CD4-positive, alpha-beta T cell (primary cell): ENCODE measurements at places on chromosomes 2 and 18. TPM values are rescaled to one million over a fixed set of nuclear protein-coding genes. Genes with fewer than 3 reads are reported as not detected.

DNA sequence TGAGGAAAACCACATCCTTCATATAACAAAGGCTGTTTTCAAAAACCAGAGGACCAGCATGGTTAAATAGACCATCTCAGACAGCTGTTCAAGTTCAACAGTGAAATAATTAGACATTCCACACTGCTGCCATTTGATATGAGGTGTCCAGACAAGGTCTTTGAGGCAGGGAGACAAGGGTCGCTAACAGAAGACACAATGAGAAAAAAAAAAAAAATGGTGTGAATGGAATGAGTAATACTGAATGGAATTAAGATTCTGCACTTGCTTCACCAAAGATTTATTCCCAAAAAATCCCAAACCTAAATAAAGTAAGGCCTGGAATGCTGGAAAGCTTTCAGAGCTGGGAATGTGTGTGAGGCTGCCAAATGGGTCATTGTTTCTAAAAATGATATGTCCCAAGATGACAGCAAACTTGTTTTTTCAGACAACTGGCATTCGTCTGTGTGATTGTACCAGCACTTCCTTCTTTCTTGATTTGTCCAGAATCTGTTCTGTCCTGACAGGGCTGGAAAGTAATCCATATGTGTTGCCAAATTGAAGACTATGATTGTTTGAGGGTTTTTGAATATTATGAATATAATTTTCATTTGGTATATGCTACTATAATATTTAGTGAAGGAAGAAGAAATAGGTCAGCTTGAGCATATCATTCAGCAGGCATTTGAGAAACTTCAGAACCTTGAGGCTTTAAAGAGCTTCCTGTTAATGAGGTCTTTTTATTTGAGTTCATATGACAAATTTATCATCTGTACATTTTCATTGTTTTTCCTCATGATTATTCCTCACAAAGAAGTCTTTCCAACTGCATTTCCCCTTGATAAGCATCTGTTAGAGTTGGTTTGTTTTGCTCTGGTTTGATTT is 85.2 kb upstream of the ITGA4 start:
- peaks cover 17% of the 10 kb centered on the region for H3K4me1 ChIP-seq
- no peak overlapping the region for H3K27ac ChIP-seq
- no peaks in the 10 kb centered on the region for H3K36me3 ChIP-seq
- H3K27me3 ChIP-seq: no peaks in the 10 kb centered on the region
- DNase-seq: no peak

- H3K27me3 ChIP-seq: no peaks in the 10 kb centered on the region
- H3K4me3 ChIP-seq: peak overlapping the region; percentile 77
- peaks cover 46% of the 10 kb centered on the region for H3K4me1 ChIP-seq
- peak overlapping the region; percentile 95 for H3K27ac ChIP-seq
- H3K36me3 ChIP-seq: no peaks in the 10 kb centered on the region
These were observed 583 bp downstream of the NEMP2 start for GRCh38 chr2:190533968-190534309.

DNA sequence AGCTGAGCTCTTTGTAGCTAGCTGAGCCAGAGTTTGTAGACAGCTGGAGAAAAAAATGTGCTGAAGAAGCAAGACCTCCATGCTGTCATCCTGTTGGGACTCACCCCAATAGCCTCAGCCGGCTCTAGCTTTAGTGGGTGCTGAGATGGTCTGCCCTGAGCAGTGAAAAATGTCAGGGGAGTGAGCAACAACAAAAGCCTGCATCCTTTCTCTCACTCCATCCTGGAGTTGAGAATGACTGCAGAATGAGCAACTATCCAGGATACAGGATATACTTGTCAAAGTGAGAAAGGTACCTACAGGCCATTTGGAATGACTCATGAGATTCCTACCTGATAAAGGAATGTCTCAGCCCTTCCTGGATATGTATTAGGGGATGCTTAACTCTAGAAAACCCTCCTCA is 146.1 kb upstream of the DLX2 start:
- H3K4me3 ChIP-seq: no peak overlapping the region
- H3K36me3 ChIP-seq: no peaks in the 10 kb centered on the region
- H3K4me1 ChIP-seq: peaks cover 8% of the 10 kb centered on the region
- H3K27me3 ChIP-seq: peaks cover 2% of the 10 kb centered on the region

GRCh38 chr18:35076135-35076924 is 35.1 kb downstream of the MAPRE2 start:
- no peak overlapping the region for H3K4me3 ChIP-seq
- no peak overlapping the region for H3K27ac ChIP-seq
- peaks cover 24% of the 10 kb centered on the region for H3K36me3 ChIP-seq
- H3K4me1 ChIP-seq: no peaks in the 10 kb centered on the region
- H3K27me3 ChIP-seq: no peaks in the 10 kb centered on the region

- no peak overlapping the region for H3K27ac ChIP-seq
- H3K4me3 ChIP-seq: no peak overlapping the region
- peaks cover 4% of the 10 kb centered on the region for H3K27me3 ChIP-seq
- no peaks in the 10 kb centered on the region for H3K4me1 ChIP-seq
- no peaks in the 10 kb centered on the region for H3K36me3 ChIP-seq
These were observed 77.2 kb upstream of the NDUFV2 start for GRCh38 chr18:9025091-9025838.

- H3K27me3 ChIP-seq: no peaks in the 10 kb centered on the region
- no peaks in the 10 kb centered on the region for H3K36me3 ChIP-seq
- no peak overlapping the region for H3K27ac ChIP-seq
- H3K4me1 ChIP-seq: peaks cover 10% of the 10 kb centered on the region
- no peak overlapping the region for H3K4me3 ChIP-seq
- no peak for DNase-seq
These were observed 40.7 kb downstream of the SOS1 start for GRCh38 chr2:39080152-39080551.

DNA sequence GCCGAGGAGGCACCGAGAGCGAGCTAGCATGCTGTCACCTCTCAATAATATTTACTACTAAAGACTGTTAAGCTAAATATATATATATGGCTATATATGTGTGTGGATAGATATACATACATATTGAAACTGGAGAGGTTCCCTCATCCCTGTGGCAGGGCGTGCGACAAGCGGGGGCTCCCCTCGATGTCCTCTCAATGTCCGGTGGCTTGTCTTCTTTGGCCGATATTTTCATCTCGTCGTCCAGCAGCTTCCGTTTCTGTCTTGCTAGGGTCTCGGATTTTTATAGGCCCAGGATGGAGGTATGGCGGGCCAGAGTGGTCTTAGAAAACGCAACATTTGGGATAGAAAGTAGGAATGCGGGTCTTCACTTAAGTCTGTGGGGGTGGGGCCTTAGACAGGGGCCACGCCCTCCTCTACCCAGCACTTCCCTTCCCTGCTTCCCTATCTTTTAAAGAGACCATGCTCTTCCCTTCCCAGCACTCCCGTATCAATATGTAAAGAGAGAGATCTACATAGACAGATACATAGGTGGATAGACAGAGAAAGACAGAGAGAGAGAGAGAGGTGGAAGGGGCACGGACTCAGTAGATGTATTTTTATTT is 866.8 kb downstream of the DSC3 start:
- H3K36me3 ChIP-seq: no peaks in the 10 kb centered on the region
- H3K4me1 ChIP-seq: no peaks in the 10 kb centered on the region
- no peak overlapping the region for H3K4me3 ChIP-seq
- DNase-seq: no peak
- H3K27ac ChIP-seq: no peak overlapping the region
- H3K27me3 ChIP-seq: no peaks in the 10 kb centered on the region

DNA sequence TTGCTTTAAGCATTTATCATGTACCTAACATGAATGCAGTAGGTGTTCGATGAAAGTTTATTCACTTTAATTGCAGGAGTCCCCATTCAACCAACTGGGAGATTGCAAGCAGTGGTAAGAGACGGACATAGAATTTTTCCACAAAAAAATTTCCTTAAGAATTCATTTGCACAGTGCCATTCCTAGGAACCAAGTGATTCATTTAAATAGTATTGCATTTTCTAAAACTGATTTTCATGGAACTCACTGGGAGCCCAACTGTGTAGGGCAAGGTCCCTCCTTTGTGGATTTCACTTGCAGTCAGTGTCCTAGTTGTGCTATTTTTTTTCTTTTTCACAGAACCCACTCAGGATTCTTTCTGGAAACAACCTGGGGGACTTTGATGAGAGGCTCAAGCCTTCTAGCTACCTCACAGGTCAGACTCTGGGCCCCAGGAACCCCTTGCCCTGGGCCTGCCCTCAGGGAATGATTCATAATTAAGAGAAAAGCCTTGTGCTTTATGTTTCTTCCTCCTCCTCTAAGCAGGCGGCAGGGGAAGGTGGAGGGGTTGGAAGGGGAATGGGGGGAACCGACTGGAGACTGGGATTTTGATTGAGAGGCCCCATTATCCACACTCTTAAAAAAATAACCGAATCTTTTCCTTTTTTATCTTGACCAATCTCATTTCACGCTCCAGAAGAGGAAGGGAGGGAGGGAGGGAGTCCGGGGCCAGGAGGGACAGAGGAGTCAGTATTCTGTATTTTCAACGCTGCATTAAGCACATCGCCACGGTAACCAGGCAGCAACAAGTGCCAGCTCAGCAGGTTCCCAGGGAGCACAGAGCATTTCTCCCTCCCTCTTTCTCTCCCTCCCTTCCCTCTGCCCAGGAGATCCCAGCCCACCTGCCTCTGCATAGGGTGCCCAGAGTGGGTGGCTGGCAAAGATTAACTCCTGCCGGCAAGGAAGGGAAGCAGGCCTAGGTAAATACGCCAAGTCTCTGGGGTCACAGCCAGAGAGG is 51.8 kb downstream of the PSD4 start:
- H3K27ac ChIP-seq: no peak overlapping the region
- H3K36me3 ChIP-seq: no peaks in the 10 kb centered on the region
- H3K4me1 ChIP-seq: no peaks in the 10 kb centered on the region
- no peak overlapping the region for H3K4me3 ChIP-seq
- no peak for DNase-seq

DNA sequence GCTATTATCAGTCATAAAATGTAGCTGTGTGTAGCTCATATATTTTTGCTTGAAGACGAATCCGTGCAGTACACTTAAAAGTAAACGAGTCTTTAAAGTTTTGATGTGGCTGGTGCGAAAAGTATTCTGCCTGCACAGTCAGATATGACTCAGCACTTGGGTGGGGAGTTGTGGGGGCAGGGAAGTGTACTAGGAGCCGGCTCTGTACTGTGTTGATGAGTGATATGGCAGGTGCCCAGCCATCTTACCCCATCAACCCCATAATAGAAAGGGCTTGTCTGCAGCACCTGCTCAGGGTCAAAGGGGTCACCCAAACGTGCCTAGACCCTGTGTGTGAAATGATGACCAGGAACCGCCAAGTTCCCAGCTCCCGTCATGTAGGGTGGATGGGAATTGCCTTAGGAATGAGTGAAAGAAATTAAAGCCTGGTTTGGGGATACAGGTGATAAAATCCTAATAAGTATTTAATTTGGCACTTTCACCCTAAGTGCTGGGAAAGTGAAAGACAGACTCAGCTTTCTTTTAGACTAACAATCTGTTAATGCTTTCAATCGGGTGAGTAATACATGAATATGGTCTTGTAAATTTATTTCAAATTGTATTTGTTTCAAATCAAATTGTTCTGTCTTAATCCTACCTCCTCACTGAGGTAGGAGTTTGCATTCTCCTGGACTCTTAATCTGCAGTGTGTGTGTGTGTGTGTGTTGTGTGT is 48.0 kb downstream of the BCL2L11 start:
- no peak overlapping the region for H3K4me3 ChIP-seq
- H3K4me1 ChIP-seq: peaks cover 5% of the 10 kb centered on the region
- H3K36me3 ChIP-seq: peaks cover 24% of the 10 kb centered on the region
- H3K27me3 ChIP-seq: no peaks in the 10 kb centered on the region
- peak; percentile 38 for DNase-seq

DNA sequence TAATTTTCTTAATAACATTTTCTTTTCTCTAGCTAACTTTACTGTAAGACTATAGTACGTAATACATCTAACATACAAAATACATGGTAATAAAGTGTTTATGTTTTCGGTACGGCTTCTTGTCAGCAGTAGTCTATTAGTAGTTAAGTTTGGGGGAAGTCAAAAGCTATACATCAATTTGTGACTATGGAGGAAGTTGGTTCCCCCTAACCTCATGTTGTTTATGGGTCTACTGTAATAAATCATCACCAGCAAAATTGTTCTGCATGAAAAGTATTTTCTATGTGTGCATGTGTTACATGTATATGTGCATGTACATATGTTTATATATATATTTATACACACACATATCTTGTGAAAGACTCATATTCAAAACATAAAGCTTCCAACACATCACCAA is 303.0 kb downstream of the TRIB2 start:
- H3K36me3 ChIP-seq: no peaks in the 10 kb centered on the region
- no peak overlapping the region for H3K27ac ChIP-seq
- no peaks in the 10 kb centered on the region for H3K4me1 ChIP-seq
- peaks cover 2% of the 10 kb centered on the region for H3K27me3 ChIP-seq
- no peak overlapping the region for H3K4me3 ChIP-seq
- DNase-seq: no peak

GRCh38 chr2:134838143-134838620 is at the start of gene ACMSD:
ACMSD (plus strand) TSS chr2:134838616; CDS start chr2:134838683, 67 bp downstream.
- no peak within 1 kb of the TSS for H3K27ac ChIP-seq
- DNase-seq: no peak
- no peak within 1 kb of the TSS for H3K4me3 ChIP-seq
- peaks cover 8% of the 10 kb centered on the region for H3K27me3 ChIP-seq

DNA sequence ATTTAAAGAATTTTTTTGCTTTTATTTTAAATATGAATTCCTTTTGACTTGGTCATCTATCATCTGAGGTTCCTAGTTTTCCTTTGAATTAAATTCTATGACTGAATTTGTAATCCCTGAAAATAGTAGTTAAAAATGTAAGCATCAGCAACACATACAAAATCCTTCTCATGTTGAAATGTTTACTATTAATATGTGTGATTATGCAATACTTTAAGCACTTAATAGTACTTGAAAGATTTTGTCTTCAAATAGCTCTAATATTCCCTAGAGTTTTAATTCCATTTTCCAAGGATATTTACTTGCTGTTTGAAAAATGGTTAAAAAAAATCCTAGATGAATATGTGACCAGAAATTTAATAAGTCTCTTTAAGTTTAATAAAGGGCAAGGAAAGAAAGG is 26.6 kb upstream of the SPATS2L start:
- H3K27ac ChIP-seq: no peak overlapping the region
- no peaks in the 10 kb centered on the region for H3K4me1 ChIP-seq
- H3K27me3 ChIP-seq: peaks cover 16% of the 10 kb centered on the region
- no peaks in the 10 kb centered on the region for H3K36me3 ChIP-seq

DNA sequence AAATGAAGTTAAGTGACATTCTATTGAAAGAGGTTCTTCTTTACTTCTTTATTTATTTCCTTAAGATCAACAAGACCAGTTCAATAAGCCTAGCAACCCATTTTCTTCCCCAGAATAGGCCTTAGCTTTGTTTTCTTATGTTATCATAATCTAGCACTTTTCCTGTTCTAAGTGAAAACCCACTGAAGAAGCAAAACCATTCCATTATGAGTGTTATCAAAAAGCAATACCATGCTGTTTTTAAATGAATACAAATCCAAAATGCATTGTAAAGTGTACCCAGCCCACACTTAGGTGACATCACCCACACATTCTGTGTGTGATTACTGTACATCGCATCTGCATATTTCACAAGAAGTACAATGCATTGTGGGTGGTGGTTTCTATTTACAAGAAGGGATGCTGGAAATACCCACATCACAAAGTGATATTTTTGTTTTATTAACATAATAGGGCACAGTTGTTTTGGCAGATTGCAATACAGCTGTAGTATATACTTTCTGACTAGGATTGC is 679.5 kb downstream of the KCNJ3 start:
- no peaks in the 10 kb centered on the region for H3K36me3 ChIP-seq
- no peak overlapping the region for H3K27ac ChIP-seq
- H3K4me1 ChIP-seq: no peaks in the 10 kb centered on the region
- DNase-seq: no peak

GRCh38 chr18:10242936-10243680 is 211.3 kb upstream of the APCDD1 start:
- no peaks in the 10 kb centered on the region for H3K27me3 ChIP-seq
- DNase-seq: no peak
- H3K27ac ChIP-seq: no peak overlapping the region
- H3K36me3 ChIP-seq: no peaks in the 10 kb centered on the region

Gene RNF125
- total RNA-seq: 107 TPM

Gene C2orf15
- 2.1 TPM for total RNA-seq

Gene LINC00305
- not detected for total RNA-seq

Gene KIAA2012
- not detected for total RNA-seq

Gene ERFE
- not detected for total RNA-seq

Gene COX7A2L
- total RNA-seq: 57.3 TPM
